ENCODE measurements at places on chromosomes 3 and 15. TPM values are rescaled to one million over a fixed set of nuclear protein-coding genes. Genes with fewer than 3 reads are reported as not detected.

Gene POLQ
- 4.0 TPM for total RNA-seq

Gene ITIH4
- 1.7 TPM for total RNA-seq

Gene DISP2
- 1.0 TPM for total RNA-seq

Gene TMEM39A
- total RNA-seq, result 36.6 TPM

Gene ITPKA
- 1.4 TPM for total RNA-seq

Gene TMCO5A
- not detected for total RNA-seq

Gene SLC28A1
- total RNA-seq, result not detected

Gene SPATA12
- total RNA-seq, result 0.12 TPM

Gene IQCH
- total RNA-seq, result 4.0 TPM

Gene ALS2CL
- 2.9 TPM for total RNA-seq

Gene SH2D7
- total RNA-seq, result not detected

Gene RPL32
- total RNA-seq, result 3,004 TPM

Gene FBXW12
- total RNA-seq, result not detected

Gene OR5K2
- not detected for total RNA-seq

Gene GRAMD1C
- 0.22 TPM for total RNA-seq

DNA sequence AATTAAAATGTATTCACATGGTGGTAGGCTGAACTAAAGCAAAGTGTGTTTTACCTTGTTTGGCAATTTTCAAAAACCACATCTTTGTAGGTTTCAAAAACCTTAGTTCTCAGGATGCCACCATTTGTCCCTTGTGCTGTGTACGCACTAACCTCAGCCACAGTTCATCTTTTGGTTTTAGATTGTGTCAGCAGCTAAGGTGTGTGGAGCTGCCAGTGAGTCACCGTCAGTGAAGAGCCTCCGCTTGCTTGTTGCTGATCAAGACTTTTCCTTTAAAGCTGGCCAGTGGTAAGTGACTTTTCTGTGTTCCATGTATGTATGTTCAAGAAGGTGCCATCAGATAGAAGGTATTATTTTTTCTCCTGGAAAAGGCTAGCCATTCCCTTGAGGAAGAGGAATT, 21.1 kb downstream of the OXNAD1 start:
- DNase-seq, result no peak

GRCh38 chr3:172044833-172045585, 5.6 kb downstream of the FNDC3B start:
- no peak for DNase-seq

DNA sequence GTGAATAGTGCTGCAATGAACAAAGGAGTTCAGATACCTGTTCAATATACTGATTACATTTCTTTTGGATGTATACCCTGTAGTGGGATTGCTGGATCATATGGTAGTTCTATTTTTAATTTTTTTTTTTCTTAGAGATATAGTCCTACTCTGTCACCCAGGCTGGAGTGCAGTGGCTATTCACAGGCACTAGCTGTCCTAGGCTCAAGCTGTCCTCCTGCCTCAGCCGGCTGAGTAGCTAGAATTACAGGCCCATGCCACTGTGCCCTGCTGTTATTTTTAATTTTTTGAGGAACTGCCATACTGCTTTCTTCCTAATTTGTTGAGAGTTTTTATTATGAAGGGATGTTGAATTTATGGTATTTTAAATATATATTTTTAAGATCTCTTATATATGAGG, 23.0 kb upstream of the CACNA2D3 start:
- no peak for DNase-seq

- DNase-seq, result no peak
Observed at GRCh38 chr3:114444216-114444615, 150.4 kb downstream of the TIGIT start.

- no peak for DNase-seq
Observed at GRCh38 chr3:128372281-128372680, 94.4 kb downstream of the DNAJB8 start.

- DNase-seq, result no peak
Observed at GRCh38 chr3:182902236-182902635, 78.1 kb downstream of the DCUN1D1 start.

DNA sequence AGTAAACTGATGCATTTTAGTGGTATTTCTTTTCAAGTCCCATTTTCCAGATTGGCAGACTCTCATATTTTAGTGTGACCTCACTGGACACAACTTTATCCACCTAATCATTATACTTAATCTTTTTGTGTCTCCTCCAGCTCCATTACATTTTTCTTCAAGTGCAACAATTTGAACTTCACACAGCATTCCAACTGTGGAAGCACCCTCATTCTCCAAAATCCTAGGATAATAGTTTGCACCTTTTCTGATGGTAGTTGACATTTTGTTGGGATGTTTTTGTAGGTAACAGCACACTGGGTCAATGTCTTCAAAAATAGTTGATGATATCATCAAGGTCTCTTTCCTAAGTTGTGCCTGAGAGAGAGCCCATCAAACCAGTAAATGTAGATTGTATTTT, 123.1 kb downstream of the RYR3 start:
- DNase-seq, result no peak

DNA sequence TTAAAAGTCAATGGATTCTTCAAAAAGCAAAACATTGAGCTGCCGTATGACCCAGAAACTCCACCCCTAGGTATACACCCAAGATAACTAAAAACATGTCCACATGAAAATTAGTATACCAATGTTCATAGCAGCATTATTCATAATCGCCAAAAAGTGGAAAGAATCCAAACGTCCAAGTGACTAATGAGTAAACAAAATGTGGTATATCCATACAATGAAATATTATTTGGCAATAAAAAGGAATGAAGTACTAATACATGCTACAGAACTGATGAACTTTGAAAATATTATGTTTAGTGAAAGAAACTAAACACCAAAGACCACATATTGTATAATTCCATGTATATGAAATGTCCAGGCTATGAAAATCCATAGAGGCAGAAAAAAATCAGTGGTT, 77.9 kb downstream of the THBS1 start:
- DNase-seq, result no peak

- DNase-seq, result no peak
Observed at GRCh38 chr15:86494475-86494874, 414.8 kb downstream of the AGBL1 start.

DNA sequence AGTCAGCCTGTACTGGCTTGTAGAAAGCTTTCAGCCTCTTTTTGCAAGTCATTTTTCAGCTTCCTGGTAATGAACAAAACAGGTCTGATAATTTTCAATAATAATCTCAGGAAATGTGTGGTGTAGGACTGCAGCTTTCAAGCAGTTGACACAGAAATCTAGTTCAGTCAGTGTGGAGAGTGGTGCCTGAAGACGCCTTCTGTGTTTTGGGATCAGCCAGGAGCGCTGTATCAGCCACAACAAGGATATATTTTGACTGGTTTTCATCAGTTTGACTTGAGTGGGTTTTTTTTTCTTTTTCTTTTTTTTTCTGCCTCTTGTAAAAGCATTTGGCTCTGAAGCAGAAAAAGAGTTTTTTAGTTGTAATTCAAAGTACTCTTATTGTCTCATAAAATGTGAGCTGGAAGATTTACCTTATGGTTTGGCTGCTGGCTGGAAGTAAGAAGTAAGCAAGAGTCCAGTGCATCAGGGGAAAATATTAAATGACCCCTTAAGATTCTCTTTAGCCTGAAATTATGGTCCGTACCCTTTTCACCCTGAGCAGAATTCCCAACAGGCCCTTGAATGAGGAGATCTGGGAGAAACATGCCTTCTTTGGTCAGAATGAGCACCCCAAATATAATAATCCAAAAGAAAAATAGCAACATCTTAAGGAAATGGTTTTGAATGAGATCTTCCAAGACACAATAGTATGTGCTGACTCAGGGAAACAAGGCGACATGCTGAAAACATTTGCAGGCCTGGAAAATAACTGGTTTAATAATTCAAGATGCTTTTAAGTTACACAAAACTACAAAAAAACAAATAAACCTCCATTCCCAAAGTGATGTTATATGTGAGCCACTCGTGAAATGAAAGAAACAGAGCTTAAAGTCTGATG, 332.7 kb upstream of the ADAMTS9 start:
- no peak for DNase-seq

DNA sequence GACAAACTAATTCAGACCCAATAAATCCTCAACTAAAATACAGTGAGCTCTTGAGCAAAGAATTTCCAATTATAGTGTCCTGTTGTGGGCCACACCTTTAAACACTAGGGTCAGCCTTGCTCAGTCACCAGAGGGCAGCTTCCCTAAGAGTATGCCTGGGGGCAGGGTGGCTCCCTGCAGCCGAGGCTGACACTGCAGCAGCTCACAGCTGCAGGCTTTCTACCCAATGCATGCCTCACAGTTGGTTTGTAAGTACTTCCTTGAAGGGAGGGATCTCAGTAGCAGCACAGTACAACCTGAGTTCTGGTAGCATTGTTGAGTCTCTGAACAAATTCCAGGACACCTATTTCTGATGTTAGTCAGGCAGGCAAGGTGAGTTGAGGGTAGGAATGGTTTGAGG, 335.6 kb downstream of the TUSC7 start:
- DNase-seq, result no peak

DNA sequence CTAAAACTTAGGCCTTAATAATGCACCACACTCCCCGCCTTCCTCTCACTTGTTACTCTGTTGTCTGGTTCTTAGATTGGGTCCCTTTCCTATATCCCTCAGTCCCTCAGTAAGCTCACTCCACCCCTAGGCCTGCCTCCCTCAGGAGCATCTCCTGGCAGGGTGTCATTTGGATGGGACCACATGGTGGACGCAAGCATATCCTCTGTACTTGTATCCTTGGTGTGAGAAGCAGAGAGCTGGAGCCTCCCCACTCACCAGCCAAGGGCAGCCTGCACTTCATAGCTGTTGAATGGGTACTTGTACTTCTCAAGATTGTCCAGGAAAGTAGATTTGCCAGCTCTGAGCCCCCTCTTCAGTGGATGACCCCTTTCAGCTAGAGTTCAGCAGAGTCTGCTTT, 11.6 kb downstream of the SEC61A1 start:
- no peak for DNase-seq

- DNase-seq, result no peak
Observed at GRCh38 chr15:69561071-69561784, 108.6 kb downstream of the RPLP1 start.

DNA sequence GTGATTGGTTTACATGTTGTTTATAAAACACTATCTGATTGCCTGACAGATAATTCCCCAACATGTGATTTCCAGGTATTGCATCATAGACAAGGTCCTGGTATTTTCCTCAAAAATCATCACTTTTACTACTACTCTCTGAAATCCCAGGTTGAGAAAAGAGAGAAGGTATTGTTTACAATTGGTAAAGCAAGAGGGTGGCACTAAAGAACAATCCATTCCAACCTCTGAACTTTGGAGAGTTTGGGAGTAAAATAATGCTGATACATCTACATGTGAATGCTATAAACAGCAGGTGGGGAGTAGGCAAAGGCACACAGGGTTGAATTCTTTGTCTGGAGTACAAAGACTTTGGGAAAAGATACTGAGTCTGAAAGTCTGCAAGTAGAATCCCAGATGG, 134.2 kb downstream of the WDR72 start:
- DNase-seq, result no peak

- DNase-seq, result no peak
Observed at GRCh38 chr15:75348562-75349350, 1.9 kb downstream of the NEIL1 start.

- DNase-seq, result no peak
Observed at GRCh38 chr3:38578551-38578950, 70.9 kb downstream of the SCN5A start.

- DNase-seq, result peak; percentile 5
Observed at GRCh38 chr3:173993299-173993698, 595.8 kb downstream of the NLGN1 start.

DNA sequence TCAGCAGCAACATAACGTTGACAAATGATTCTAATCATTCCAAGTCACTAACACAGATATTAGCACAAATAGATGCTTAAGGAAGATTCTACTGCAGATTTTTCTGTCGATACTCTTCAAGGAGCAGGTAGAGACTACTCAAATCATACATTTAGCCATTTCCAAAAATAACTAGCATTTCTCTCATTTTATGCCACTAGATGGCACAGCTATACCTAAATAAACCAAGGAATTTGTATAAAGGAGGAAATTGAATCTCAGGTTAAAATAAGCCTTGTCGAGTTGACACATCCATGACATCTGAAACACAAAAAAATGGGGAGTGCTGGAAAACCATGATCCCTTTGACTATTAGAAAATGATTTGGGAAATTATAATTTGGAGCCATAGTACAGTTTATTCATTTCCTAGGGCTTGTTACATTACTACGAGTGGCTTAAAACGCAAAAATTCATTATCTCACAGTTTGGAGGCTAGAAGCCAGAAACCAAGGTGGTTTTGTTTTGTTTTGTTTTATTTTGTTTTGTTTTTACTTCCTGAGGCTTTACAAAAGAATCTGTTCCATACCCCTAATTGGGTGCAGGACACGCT, 59.5 kb upstream of the STRIT1 start:
- DNase-seq, result peak; percentile 17

GRCh38 chr3:15859507-15860013, 61.8 kb upstream of the ANKRD28 start:
- peak; percentile 64 for DNase-seq

DNA sequence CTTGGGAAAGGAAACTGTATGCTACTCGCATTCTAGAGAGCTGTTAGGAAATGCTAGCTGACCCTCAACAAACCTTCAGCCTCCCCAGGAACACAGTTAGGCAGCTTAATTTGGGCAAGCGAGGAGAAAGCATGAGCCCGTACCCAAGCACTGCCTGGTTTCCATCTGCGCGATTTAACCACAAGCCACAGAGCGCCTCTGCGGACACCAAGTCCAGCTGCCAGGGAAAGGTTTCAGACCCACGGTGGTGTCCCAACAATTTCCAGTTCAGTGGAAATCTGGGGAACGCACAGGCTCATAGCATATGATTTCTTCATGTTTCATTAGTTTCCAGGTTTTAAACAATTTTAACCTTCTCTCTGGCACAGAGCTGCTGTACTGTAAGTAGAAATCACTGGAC, 617.6 kb downstream of the FHIT start:
- DNase-seq, result no peak

DNA sequence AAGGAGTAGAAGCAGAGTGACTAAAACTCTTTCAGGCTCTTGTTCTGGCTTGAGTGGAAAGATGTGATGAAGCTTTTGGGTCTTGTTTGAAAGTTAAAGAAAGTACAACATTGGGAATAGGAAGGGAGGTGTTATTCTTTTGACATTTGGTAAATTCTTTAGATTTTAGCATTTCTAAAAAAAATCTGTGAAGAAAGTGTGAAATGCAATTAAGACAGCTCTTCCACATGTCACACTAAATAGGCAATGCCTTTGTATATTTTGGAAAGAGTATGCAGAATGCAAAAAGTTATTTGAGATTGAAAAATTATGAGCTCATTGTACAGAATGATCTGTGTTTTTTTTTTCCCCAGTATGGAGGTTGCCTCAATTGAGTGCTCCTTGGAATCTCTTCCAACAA, 532.2 kb upstream of the DPPA4 start:
- DNase-seq, result no peak

Measured in NCI-H460 (cell line).